Activated naive CD8-positive, alpha-beta T cell treated with anti-CD3 and anti-CD28 coated beads, Interleukin-2, amount 50 U/mL, for 16 hours (primary cell): ENCODE measurements at places on chromosomes 11 and 22.

- no peak for DNase-seq
Measured at GRCh38 chr11:74142624-74143023, 28.2 kb downstream of the C2CD3 start.

GRCh38 chr11:125320347-125321076, 156.0 kb downstream of the PKNOX2 start:
- DNase-seq, result no peak

- no peak for DNase-seq
Measured at GRCh38 chr22:24094966-24095365, 83.9 kb downstream of the CABIN1 start.

GRCh38 chr11:38014405-38014804, 1416.4 kb upstream of the RAG2 start:
- no peak for DNase-seq

DNA sequence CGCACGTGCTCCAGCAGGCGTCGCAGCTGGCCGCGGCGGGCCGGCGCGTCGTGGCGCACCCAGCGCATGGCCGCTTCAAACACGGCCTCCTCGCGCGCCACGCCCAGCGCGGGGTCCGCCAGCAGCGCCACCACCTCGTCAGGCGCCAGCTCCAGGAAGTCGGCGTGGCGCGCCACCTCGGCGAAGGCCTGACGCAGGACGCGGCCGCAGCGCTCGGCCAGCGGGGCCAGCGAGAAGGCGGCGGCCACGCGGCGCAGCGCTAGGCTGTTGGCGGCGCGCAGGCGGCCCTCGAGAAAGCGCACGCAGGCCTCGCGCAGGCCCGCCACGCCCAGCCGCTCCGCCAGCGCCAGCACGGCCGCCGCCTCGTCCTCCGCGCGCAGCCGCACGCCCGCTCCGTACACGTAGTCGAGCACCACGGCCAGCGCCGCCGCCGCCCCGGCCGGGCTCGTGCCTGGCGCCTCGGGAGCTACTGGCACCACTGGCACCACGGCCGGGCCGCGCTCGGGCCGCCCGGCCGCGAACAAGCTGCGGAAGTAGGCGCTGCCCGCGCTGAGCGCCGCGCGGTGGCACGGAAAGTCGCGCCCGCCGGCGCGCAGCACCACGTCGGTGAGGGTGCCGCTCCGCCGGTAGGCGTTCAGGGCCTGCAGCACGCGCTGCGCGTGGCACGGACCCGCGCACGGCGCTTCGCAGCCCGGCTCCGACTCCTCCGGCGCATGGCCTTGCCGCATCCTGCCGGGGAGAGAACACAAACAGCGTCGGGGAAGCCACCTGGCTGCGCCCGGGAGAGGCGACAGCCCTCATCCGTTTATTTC, 2.9 kb downstream of the KLHL35 start:
- DNase-seq, result peak; percentile 18

DNA sequence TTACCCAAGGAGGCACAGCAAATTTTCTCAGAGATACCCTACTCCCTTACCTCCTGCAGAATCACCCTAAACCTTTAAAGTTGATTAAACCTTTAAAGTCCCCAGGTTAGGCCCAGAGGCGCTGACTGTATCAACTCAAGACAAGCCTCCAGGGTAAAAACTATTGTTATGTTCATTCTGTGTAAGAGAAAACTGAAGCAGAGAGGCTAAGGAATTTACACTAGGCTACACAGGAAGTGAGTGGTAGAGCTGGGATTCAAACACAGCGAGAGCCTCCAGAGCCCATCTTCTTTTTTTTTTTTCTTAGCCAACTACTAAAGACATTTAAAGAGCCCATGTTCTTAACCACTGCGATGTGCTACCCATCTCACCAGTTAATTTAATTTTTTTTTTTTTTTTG, 56.3 kb upstream of the GRK3 start:
- DNase-seq, result no peak

- no peak for DNase-seq
Measured at GRCh38 chr11:94545264-94546161, 1.8 kb downstream of the FUT4 start.

- DNase-seq, result no peak
Measured at GRCh38 chr11:58068655-58069054, 37.9 kb downstream of the OR6Q1 start.

GRCh38 chr11:82216927-82217570, 516.6 kb downstream of the FAM181B start:
- DNase-seq, result no peak

DNA sequence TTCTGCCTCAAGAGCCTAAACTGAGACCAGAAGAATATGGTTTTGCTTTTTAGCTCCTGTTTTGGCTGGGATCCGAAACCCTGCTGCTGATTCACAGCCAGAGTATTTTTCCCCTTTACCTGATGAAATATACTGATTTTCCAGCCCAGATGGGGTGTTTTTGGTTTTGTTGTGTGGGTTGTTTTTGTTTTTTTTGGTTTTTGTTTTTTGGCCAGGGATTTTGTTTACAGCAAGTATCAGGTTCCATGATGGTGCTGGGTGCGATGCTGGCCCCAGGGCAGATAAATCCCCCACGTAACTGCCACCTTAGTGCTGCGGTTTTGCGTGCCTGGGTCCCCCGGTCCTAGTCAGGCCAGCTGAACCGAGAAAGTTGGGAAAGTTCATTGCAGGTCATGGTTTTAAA, 103.7 kb downstream of the ZBTB16 start:
- no peak for DNase-seq

- no peak for DNase-seq
Measured at GRCh38 chr11:44275961-44276550, 33.9 kb downstream of the ALX4 start.

DNA sequence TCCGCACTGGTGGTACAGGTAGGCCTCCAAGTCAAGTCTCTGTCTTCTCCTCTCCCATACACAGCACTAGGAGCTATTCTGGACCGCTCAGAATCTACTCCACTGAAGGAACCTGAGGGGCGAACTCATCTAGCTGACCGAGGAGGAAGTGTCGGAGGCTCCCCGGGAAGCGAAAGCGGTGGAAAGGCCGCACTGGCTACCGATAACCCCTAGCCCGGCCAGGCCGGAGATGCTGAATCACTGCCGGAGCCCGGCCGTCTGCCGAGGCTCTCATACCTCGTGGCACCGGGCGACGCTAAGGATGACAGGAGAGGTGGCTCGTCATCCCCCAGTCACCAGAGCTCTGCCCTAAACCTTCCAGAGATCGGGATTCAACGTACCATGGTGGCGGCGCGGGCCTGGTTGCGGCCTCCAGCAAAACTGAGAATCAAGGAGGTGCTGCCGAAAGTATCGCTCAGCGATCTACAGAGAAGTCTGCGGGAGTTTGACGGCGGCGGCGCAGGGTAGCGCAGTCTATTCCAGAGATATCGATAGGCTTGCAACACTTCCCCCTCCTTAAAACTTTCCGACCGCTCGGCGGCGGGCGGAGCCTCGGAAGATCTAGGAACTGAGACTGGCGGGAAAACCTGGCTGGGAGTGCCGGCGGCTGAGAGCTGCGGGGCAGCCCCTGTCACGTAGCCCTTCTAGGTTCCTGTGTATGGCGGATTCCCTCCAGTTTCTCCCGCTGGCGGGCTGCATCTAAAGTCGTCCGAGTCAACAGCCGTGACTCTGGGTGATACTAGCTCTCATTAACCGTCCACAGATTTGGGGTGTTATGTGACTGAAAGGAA, at the start of gene PSMA1:
Gene PSMA1 (minus strand): TSS at position 470 of the 830 bp plus-strand sequence. CDS start 87 bp downstream, at position 383.
- peak; percentile 82 for DNase-seq

- no peak for DNase-seq
Measured at GRCh38 chr11:47347137-47347536, 5.4 kb downstream of the MYBPC3 start.

DNA sequence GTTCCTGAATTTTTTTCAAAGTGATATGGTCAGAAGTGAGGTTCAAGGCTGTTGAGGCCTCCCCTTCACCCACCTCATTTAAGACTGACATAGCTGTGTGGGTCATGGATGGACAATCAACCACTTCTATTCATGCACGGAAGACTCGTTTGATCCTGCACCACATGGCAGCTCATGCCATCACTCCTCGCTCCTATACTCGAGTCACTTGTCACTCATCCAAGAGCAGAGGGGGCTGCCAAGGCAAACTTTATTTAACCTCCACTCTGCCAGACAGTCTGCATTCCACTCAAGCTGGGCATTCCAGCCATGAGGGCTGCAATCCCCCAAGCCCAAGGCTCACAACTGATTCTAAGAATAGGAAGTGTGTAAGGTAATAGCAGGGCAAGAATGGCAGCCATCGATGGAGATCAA, 34.1 kb downstream of the SNX19 start:
- DNase-seq, result no peak

GRCh38 chr11:114076921-114077331, 17.4 kb downstream of the ZBTB16 start:
- no peak for DNase-seq

GRCh38 chr22:19495562-19496323, 16.0 kb downstream of the CDC45 start:
- no peak for DNase-seq

GRCh38 chr11:12273618-12273995, 103.8 kb upstream of the PARVA start:
- DNase-seq, result no peak

DNA sequence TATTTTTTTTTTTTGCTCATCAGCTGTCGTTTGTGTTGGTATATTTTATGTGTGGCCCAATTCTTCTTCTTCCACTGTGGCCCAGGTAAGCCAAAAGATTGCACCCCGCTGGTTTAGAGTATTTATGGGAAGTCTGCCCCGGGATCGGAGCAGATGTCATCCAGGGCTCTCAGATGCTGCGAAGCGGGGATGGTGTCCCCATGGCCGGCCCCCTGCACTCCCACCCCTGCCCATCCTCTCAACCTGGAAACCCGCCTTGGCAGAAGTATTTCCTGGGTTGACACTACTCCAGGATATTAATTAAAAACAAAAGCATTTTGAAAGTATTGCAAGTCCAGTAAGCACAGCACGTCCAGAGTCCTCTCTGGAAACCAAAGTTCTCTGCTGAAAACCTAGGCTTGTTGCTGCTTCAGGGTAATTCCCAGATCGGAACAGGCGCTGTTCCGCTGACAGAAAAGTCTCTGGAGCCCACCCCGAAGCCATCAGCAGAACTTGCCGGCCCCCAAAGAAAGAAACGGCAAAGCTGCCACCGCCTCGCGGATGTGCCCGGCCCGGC, 833 bp downstream of the SCUBE2 start:
- DNase-seq, result no peak

DNA sequence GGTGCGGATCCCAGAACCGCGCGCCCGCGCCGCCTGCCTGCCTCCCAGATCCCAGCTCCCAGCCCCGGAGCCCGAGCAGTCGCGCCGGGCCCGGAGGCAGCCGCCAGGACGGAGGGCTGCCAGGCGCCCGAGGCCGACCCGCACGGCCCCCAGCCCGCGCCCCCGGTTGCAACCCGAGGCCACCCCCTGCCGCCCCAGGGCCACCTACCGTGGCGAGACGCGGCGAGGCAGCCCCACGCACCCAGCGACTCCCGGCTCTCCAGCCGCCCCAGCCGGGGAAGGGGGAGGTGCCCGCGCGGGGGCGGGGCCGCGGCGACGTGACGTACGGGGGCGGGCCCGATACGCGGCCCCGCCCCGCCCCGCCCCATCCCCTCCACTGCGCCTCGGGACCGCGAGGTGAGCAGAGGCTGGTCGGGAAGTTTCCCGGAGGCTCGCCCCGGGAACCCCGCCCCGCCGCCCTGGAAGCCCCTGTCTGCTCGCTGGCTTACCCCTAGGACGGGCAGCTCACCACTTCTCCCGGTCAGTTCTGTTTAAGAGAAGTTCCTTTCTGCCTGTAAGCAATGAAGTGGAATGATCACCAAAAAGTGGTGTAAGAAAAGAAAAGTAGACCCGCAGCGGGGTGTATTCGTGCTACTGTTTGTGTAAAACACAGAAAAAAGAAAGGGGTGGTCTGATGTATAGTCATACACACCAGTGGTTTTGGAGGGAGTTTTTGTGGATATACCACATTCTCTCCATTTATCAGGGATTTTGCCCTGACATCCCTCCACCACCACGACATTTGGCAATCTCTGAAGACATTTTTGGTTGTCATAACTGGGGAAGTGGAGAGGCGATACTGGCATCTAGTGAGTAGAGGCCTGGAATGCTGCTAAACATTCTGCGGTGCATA, at the start of gene TPST2:
Gene TPST2 (minus strand): TSS at position 288 of the 892 bp plus-strand sequence. CDS start 48,502 bp downstream, outside the sequence.
- DNase-seq, result peak; percentile 42

DNA sequence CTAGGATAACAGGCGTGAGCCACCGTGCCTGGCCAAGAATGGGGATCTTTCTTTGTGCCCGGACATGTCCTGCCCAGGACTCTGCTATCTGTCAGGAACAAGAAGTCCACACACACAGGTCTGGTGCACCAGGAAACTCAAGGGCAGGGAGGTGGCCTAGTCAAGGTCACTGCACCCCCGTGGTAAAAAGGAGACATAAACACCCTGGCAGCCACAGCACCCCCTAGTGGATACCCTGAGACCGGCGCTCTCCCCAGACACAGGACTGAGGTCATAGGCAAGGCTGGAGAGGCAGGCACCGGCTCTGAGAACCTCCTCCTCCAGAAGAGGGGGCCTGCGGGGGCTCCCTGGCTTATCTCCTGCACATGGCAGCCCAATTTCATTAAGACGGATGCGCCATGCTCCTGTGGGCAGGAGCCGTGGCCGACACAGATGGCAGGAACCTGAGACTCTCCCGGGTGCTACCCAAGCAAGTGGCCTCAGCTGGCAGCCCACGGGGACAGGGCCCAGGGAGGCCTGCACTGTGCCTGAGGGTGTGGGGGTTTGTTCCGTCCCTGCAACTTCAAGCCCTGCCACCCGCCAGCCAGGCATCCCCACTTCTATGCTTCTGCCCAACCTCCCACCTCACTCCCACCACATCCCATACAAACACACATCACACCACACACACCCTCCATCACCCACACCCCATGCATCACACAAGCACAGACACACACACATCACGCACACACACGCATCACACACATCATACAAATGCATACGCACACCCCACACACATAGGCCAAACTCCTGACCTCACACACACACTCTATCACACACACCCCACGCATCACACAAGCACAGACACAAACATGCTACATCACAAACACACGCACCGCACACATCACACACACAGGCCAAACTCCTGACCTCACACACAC, 19.6 kb downstream of the MACROD1 start:
- DNase-seq, result peak; percentile 42

DNA sequence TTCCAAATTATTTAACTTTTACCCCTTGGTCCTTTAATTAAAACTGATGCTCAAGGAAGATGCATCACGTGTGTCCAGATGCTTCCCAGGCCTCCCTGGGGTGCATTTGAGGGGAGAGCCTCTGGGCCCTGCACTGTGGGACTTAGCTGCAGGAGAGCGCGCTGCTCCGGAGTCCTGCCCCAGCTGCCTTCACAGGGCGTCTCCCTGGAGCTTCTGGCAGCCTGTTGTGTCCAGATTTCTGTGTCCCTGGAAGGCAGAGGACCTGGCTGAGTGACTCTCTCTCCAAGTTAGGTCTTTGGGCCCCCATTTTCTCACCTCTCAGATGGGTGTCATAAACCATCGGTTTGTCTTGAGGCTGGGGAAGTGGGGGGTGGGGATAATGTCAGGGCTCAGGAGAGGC, 3.0 kb downstream of the ARHGAP8 start:
- no peak for DNase-seq

DNA sequence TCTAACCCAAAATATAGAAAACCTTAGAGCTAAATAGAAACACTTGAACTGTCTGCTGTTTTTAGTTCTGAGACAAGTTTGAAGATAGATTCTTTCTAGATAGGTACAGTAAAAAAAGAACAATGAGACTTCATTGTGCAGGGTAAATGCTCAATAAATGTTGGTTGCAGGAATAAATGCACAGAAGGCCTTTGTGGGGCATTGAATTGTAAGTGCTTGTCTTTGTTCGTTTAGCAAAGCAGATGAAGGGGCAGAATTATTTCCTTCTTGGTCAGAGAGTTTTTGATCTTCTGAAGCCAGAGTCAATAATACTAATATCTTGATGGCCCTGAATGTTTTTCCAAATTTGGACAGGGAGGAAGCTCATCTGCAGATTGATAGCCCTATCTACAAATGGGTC, 340.4 kb downstream of the OPCML start:
- DNase-seq, result no peak
